Activated gamma-delta T cell treated with Interleukin-2 at 50 U/mL for 16 hours (primary cell): ENCODE measurements at places on chromosomes 7 and 10.
A peak's percentile ranks its signal among the peaks of the same experiment; 100 is the strongest.

DNA sequence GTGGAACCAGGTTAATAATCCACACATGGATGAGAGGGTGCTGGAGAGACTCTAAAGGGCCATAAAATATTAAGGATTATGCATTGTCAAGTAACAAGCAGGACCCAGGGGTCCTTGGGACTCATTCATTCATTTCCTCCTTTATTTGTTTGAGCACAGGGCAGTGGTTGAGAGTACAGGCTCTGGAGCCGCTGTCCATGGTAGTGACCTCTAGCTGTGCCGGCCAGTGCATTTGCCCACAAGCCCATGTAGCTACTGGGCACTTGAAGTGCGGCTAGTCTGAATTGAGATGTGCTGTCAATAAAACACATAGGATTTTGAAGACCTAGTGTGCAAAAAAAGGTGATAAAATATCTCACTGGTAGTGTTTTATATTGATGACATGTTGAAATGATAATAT lies 137.6 kb downstream of the C10orf105 start:
- no peak for DNase-seq

- no peak for DNase-seq
Measured at GRCh38 chr10:35251373-35252100, 84.8 kb upstream of the CCNY start.

DNA sequence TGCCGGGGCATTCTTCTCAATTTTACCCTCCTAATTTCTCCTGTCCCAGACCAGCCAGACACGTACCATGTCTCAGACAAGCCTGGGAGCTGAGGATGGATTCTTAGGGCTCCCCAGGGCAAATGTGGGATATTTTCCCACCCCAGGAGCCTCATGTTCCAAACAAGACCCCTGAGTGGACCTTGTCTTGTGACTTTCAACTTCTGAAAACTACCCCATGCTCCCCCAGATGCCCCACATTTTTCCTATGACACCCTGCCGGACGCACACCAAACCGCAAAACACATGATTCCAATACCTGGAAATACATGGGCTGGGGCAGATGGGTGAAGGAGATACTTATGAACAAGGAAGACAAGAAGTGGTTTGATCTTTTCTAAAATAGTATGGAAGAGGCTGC lies 874 bp downstream of the GIMAP5 start:
- peak; percentile 42 for DNase-seq

DNA sequence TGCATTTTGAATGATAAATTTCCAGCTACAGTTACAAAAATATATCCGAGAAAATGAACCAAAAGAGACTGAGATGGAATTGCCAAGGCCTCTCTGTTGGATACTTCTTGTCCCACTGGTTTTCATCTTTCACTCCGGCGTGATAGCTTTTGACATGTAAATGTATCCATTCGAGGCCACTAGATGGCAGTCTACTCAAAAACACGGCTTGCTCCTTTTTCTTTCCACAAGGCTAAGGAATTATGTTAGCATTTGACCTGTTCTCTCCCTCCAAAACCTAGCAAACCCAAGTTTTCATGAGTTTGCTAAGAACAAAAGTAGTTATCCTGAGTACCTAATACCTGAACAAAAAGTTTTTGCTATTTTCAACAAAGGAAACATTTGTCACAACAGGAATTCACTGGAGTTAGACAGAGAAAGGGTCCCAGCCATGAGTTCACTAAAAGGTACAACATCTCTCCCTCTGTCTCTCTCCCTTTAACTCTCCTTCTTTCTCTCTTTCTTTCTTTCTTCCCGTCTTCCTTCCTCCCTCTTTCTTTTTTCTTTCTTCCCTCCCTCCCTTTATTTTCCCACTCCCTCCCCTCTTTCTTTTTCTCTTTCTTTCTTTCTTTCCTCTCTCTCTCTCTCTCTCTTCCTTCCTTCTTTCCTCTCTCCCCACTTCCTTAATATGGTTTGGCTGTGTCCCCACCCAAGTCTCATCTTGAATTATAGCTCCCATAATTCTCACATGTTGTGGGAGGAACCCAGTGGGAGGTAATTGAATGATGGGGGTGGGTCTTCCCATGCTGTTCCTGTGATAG lies 207.9 kb upstream of the MYO3A start:
- no peak for DNase-seq

GRCh38 chr10:9634466-9634865 lies 1383.2 kb upstream of the CELF2 start:
- no peak for DNase-seq

- no peak for DNase-seq
Measured at GRCh38 chr7:24343614-24344013, 59.6 kb downstream of the NPY start.

DNA sequence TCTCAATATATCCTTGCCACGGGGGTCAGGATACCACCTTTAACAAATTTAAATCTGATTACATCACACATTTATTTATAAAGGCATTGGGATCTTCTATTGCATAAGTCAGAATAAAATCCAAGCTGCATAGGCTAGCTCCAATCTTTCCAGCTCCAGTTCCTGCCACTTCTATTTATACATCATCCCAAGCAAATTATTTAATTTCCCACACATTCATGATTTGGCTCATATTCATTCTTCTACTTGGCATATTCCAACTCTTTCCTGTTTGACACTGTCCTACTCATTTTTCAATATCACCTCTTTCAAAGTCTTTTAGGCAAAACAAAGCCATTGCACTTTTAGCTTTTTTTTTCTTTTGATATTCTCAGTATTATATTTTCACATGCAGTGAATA lies 579.0 kb upstream of the FZD8 start:
- no peak for DNase-seq

DNA sequence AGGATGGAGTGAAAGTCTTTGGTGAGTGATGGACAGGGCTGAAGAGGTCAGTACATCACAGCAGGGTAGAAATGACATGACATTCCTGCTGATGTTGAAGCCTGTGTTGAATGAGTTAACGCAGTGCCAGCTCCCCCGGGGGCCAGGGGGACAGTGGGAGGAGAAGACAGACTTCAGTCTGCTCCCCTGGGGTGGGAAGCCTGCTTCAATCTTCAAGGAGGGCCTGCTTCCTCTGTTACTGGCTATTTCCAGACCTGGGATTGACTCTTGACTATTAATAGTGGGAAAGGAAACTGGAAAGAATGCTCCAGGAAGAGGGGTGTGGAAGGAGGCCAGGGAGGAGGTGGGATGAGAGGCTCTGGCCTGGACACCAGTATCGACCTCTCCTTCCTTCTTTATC lies 27.2 kb downstream of the PODXL start:
- no peak for DNase-seq

- DNase-seq: no peak
Measured at GRCh38 chr10:11329062-11329673, 282.3 kb downstream of the USP6NL start.

DNA sequence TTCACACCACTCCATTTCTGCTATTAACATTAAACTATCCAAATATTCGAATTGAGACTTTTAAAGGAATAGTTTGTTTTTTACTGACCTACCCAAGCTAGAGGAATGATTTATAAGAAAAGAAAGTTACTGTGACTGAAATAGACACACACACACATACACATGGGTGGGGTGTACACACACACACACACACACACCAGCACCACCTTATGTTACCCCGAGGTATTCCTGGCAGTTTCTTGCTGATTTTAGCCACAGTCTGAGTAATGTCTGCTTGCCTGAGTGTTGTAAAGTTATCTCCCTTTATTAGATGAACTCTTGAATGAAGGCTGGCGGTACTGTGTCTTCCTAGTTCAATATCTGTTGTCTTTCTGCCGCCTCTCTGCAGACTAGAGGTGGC lies 91.3 kb upstream of the PRKG1 start:
- DNase-seq: no peak
